Skin of body (tissue), 3 donors: ENCODE measurements at places on chromosomes 16 and 17. TPM values are rescaled to one million over a fixed set of nuclear protein-coding genes. Genes with fewer than 3 reads are reported as not detected.

DNA sequence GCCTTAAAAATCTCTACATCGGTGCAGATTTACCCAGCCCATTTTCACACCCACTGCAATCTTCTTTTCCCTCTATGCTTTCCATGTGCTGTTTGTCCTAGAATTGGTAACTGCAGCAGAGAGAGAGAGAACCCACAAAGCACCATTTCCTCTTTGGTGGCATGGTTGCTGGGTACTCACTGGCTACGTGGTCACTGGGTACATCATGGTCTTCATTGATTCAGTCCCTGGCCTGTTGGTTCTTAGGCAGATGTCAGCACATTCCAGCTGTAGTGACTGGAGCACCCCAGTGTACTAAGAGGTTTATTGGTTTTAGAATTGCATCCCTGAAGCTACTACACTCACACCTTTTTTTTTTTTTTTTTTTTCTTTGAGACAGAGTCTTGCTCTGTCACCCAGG is 156.1 kb upstream of the CACNG5 start:
- DNase-seq: no peak

DNA sequence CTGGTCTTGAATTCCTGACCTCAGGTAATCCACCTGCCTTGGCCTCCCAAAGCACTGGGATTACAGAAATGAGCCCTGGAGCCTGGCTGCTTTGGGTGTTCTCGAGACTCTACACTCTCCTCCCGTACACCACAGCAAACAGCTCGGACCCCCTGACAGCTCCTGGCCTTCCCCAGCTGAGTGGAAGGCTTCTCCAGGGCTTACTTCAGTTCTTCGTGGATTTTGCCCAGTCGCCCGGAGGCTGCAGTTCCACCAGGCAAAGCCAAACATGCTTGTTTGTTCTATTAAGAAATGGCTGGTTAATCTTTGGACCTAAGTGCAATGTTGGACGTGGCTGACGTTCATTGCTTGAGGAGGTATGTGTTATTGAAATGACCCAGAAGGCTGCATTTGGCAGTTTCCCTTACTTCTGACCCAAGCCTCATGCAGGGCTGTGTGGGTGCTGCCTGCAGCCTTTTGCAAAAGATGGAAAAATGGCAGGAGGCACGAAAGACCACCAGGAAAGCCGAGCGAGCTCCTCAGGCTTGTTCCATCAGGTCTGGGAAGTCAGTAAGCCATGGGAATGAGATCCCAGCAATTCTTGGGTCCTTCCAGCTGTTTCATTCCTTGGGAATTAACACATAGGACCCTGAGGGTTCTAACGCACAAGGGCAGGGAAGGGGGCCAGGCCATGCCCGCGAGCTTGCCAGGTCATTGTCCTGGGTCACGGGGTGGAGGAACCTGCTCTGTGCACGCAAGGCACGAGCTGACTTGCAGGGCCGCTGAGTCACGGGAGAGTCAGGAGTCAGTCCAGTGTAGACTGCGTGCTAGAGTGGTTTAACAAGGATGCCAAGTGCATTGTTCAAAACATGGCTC is 23.9 kb upstream of the KLHDC4 start:
- DNase-seq: no peak

DNA sequence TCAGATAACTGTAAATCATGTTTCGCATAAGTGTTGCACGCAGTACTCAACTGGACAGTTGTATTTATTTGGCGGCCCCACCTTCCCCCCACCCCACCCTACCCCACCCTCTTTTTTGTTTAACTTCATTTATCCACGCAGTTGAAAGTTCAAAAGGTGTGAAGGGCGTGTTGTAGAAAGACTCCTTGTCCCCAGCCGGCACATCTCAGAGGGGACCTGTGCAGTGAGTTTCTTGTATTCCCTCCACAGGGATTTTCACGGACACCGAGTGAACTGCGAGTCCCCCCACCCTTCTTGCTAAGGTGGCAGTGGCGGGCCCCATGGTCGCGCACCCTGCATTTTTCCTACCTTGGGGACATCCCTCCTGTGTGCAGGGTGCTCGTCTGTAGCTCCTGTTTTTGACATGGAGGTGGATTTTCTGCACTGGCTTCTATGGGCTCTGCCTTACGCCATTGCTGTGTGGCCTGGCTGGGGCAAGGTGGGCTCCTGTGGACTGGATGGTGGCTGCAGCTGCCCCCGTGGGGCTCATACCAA is 36.2 kb downstream of the ADCY7 start:
- no peak for DNase-seq

GRCh38 chr17:70468661-70469060 is 299.3 kb downstream of the KCNJ2 start:
- DNase-seq: no peak

- no peak for DNase-seq
Measured at GRCh38 chr16:3115561-3115960, 3.2 kb downstream of the ZNF205 start.

GRCh38 chr16:29947897-29948296 is 14.0 kb upstream of the TMEM219 start:
- DNase-seq: no peak

Gene PCYT2
- total RNA-seq: 18.6 TPM

DNA sequence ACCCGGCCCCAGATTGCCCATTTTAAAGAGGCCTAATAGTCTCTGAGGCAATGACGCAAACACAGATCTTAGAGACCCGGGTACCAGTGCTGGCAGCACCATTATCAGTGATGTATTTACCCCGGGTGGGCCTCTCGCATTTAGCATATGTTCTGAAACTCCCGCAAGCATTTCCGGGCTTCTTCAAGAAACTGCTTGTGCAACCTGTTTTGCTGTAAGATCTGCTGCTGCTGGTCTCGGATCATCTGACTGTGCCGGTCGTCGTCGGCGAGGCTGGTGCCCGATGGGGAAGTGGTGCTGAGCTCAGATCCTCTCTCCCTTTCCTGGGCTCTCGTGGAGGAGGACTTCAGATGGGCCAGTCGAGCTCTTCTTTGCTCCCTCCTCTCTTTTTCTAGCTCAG is 12.5 kb downstream of the CEP295NL start:
- peak; percentile 37 for DNase-seq

Gene GNAO1
- 1.8 TPM for total RNA-seq

DNA sequence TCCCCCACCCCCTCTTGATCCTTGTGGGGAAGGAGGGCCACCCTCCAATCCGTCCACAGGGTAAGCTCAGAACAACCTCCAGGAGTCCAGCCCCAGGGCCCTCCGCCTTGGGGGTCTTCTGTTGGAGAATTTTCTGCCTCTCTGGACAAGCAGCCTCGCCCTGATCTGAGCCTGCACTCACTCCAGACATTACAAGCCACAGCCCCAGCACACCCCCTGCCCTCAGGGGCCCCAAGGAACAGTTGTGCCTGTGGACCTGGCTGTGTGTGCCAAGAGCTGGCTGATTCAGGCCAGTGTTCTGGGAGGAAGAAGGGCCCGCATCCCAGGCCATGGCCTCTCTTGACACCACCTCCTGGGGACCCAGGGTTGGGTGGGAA is 477 bp upstream of the ARHGAP27 start:
- no peak for DNase-seq

DNA sequence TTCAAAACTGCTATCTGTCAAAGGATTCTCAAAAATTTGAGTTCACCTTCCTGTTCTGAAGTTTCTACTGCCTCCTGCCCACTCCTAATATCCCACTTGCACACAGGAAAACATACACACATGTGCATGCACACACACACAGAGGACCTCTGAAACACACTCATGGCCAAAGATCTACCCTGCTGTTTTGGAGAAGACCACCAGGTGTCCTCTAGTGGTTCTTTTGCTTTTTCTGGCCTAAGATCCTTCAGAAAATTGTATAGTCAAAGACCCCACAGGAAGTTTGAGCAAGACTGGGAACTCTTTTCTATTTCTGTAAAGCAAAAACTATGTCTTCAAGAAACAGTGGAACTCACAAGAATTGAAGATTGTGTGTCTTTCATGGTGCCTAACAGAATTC is 90.2 kb downstream of the CDH8 start:
- no peak for DNase-seq

Gene FAAP100
- 12.4 TPM for total RNA-seq

GRCh38 chr16:59179446-59180082 is 445.4 kb upstream of the GOT2 start:
- DNase-seq: no peak

GRCh38 chr16:5252791-5253190 is 155.2 kb upstream of the EEF2KMT start:
- no peak for DNase-seq

DNA sequence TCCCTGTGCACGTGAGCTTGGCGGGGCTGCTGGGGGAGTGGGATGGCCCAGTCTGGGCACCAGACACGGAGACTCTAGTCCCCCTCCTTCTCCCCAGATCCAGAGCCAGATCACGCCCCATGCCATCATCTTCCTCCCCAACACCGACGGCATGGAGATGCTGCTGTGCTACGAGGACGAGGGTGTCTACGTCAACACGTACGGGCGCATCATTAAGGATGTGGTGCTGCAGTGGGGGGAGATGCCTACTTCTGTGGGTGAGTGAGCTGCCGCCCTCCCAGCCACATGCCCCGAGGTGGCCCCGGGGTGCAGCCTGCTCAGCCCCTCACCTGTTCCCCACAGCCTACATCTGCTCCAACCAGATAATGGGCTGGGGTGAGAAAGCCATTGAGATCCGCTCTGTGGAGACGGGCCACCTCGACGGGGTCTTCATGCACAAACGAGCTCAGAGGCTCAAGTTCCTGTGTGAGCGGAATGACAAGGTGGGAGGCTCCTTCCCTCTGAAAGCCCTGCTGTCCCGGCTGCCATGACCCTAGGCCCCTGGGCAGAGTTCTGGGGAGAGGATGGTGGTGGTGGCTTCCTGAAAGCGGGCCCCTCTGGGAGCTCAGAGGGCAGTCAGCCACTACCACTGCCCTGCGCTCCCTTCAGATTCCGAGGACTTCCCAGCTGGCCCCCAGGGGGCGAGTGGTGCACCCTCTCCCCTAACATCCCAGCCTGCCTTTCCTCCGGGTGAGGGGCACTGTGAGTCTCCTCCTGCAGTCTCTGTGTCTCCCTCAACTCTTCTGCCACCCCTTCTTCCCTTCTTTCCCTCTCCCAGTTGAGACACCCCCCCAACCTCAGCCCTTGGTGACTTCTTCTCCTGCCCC is 2.8 kb upstream of the C17orf107 start:
- DNase-seq: no peak

- DNase-seq: no peak
Measured at GRCh38 chr16:30805056-30805369, 18.0 kb upstream of the ZNF629 start.

Gene TPSG1
- not detected for total RNA-seq

DNA sequence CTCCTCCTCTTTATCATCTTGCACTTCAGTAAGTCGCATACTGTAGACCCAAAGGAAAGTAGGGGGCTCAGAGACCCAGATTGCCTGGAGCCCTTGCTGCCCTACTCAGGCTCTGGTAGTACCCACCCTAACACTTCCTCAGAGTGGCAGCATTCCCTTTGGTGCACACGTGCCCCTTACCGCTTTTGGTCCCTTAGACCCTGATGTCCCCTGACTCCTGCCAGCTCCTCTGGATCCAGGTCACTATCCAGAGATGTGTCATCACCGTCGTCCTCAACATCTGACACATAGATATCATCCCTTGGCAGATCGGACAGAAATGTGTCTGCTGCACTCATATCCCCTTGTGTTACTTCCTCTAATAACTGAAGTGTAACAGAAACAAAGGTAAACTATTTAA is 5.4 kb upstream of the PSMC5 start:
- DNase-seq: no peak

Gene OR1D5
- not detected for total RNA-seq

Gene VWA3A
- total RNA-seq: 0.79 TPM

DNA sequence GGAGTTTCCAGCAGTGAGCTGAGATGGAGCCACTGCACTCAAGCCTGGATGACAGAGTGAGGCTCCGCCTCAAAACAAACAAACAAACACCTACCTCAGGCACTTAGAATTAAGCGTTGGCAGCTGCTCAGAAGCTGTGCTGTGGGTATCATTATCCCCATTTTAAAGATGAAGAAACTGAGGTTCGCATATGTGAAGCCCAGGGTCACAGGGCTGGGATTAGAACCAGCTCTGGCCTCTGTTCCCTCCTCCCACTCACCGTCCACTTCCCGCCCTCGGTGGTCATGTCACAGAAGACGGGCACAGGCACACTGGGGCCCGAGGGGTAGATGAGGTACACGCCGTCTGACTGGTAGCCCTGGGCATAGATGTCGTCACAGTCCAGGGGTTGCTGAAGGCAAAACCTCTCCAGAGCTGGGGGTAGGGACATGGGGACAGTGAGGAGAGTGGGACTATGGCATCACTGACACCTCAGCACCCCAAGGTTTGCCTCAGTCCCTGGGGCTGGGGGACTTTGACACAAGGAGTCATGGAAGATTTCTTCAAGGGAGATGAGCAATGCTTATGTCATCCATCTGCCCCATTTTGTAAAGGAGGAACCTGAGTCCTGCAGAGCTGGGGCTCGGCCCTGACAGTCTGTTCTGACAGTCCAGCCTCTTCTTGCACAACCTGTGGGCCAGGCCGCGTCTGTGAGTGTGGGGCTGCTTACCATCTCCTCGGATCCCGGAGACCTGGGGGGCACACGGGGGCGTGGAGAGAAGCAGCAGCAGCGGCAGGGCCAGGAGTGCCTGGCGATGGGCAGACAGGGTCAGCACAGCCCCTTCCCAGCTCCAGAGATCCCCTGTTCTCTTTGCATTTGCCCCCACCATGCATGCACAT is 700 bp downstream of the MFAP4 start:
- DNase-seq: no peak
